NCI-H2029 treated with DMSO at 0.1 percent for 48 hours (cell line): ENCODE measurements at places on chromosomes 3 and 15.

- no peak for DNase-seq
Observed at GRCh38 chr15:72230197-72231065, 559 bp downstream of the PKM start.

- no peak for DNase-seq
Observed at GRCh38 chr3:70824078-70824477, 511.6 kb upstream of the MDFIC2 start.

GRCh38 chr3:51929420-51930003 is 12.2 kb downstream of the RRP9 start:
- no peak for DNase-seq

DNA sequence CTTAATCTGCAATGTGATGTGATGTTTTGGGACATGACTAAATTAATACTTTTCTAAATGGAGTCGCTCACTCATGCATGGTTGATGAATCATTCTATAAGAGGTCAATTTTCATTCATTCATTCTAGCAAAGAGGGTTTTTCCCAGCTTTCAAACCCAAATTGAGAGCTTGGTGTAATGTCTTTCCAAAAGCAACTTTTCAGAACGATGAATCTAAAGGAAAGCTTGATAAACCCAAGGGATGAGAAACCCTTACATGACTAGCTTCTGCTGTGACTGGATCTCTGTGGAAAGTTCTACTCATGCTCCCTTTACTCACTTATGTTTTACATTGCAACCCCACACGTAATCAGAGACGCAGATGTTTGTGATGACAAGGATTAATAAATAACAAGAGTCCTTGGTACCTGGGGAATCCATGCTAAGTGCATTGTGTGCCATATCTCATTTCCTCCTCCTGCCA is 47.7 kb downstream of the PDZRN3 start:
- no peak for DNase-seq

GRCh38 chr3:139715743-139716360 is 38.1 kb upstream of the NMNAT3 start:
- DNase-seq: no peak

DNA sequence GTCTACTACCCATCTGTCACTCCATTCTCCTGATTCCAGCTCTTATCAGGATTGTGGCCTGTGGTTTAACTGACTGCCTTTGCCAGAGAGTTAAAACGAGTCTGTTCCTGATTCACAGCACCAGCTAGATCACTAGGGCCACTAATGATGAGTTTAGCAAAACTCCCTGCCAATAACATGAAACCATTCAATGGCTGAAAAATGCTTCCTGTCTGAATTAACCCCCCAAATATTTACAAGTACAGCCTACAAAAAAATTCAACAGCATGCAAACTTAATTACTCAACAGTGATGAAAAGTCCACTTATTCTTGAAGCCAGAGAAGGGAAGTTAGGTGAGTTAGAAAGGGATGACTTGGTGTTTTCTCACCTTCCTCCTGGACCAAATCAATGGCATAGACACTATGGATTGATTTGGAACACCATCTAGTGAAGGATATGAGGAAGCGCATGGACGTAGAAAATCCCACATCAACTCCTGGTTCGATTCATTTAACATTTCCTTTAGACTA is 141.4 kb downstream of the TGFBR2 start:
- DNase-seq: no peak

DNA sequence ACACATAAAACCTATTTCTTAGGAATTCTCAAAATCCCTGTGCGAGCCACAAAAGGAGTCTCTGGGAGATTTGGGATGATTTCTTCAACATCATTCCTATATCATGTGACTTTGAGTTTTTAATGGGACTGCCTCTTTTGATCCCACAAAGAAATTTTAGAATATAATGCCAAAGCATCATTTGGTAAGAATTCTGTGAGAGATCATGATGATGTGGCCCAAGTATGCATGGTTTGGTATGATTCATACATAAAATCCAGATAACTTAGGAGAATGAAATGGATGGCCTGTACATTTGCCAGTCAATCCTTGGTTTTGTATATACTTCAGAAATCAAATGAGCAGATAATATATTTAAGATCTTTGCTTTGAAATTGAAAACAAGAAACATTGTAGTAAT is 61.3 kb downstream of the UBE2E2 start:
- DNase-seq: no peak

DNA sequence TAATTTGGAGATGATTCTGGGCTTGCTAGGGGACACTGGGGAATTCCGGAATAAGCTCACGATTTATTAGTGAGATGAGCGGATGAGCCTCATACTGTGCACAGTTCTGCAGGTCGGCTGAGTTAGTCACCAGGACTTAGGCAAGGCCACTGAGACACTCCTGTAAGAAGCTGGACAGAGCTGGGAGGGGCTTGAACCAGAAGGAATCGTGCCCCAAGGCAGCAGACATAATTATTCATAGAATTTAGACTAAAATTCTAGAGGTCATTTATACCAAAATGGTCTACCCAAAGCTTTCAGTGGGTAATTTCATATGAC is 121.4 kb downstream of the VGLL4 start:
- DNase-seq: no peak

GRCh38 chr3:88003115-88003755 is 55.6 kb downstream of the CGGBP1 start:
- DNase-seq: peak; percentile 48

DNA sequence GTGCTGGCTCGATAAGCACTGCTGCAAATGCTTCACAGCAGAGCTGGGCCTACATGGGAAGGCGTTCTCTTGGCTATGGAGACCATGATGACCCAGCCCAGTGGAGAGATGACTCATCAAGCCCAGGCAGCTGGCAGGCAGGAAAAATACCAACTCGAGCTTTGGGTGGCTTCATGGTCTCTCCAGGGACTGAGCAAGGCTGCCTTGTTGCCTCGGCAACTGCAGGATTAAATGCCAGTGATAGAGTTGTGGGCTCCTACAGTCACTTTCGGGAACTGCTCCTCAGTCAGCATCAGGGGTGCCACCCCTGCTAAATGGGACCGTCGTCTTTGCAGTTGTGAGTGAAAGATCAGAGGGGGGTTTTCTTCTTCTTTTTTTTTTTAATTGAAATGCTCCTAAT is 54.6 kb upstream of the MYZAP start:
- no peak for DNase-seq

DNA sequence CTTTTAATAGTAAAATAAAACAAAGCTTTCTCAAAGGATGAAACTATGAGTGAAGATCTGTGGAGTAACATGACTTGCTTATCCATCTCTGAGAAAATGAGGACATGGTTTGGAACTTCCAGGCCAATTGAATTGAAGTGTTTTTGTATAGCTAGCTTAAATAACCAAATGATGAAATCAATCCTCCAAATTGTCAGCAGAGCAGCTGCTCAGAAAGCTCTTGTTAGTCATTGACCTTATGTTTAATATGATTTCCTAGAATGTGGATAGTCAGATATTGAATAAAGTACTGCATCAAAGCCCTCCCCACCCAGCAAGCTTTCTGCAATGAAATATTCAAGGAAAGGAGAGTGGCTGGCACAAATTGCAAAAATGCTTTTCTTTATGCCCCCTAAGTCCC is 437.2 kb downstream of the MFSD1 start:
- DNase-seq: no peak

DNA sequence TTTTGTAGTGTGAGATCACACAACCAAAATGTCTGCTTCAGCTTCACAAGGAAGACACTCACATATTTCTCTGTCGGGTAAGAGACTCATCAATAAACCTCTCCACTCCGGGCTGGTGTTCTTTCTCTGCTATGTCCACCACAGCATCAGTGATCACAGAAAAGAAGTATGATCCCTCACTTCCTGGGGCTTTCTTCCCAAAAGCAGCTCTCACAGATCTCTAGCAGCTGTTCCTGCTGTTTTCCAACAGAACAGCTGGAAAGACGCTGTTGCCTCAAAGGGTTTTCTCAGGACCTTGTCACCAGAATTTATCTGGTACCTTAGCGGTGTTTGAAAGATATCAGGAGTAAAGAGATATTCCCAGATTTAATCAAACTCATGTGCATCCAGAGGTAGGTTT is 46.4 kb downstream of the GATM start:
- no peak for DNase-seq

DNA sequence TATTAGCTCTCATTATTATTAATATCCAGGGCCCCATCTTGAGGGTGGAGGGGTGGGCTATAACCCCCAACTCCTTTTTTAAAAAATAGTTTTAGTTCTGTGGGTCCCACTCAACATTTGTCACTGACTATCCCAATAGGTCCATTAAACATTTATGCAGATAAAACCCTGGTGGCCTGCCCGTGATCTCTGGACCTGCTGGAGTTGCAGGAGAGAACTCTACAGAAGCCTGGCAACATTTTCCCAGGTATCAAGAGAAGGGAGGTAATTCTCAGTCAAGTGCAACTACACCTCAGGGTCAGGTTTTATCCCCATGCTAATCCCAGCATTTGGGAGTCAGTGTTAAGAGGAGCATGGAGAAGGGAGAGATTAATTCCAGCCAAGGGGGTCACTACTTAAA is 264.4 kb upstream of the PROK2 start:
- DNase-seq: no peak

GRCh38 chr3:155790272-155790925 is 15.7 kb downstream of the C3orf33 start:
- no peak for DNase-seq

- no peak for DNase-seq
Observed at GRCh38 chr3:136251511-136251910, 1.4 kb downstream of the PCCB start.

GRCh38 chr3:65605876-65606432 is 432.8 kb downstream of the MAGI1 start:
- DNase-seq: no peak

GRCh38 chr3:51934139-51934850 is 7.4 kb downstream of the RRP9 start:
- no peak for DNase-seq

- no peak for DNase-seq
Observed at GRCh38 chr15:93018574-93018973, 70.4 kb downstream of the RGMA start.

DNA sequence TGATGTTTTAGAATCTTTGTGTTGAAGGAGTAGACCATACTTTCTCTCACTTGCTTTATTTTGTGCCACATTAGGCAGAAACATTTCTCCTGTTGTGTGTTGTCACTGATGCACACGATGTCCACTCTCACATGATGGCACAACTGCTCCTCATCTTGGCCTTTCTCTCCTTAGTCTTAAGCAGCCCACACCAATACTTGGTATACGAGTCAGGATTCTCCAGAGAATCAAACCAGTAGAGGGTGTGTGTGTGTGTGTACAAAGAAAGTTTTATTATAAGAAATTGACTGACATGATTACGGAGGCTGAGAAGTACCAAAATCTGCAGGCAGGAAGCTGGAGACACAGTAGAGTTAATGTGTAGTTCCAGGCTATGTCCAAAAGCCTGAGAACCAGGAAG is 187.1 kb downstream of the ALCAM start:
- DNase-seq: no peak

GRCh38 chr3:89300981-89301380 is 193.6 kb downstream of the EPHA3 start:
- DNase-seq: no peak

GRCh38 chr3:65811892-65812291 is 226.8 kb downstream of the MAGI1 start:
- DNase-seq: no peak

DNA sequence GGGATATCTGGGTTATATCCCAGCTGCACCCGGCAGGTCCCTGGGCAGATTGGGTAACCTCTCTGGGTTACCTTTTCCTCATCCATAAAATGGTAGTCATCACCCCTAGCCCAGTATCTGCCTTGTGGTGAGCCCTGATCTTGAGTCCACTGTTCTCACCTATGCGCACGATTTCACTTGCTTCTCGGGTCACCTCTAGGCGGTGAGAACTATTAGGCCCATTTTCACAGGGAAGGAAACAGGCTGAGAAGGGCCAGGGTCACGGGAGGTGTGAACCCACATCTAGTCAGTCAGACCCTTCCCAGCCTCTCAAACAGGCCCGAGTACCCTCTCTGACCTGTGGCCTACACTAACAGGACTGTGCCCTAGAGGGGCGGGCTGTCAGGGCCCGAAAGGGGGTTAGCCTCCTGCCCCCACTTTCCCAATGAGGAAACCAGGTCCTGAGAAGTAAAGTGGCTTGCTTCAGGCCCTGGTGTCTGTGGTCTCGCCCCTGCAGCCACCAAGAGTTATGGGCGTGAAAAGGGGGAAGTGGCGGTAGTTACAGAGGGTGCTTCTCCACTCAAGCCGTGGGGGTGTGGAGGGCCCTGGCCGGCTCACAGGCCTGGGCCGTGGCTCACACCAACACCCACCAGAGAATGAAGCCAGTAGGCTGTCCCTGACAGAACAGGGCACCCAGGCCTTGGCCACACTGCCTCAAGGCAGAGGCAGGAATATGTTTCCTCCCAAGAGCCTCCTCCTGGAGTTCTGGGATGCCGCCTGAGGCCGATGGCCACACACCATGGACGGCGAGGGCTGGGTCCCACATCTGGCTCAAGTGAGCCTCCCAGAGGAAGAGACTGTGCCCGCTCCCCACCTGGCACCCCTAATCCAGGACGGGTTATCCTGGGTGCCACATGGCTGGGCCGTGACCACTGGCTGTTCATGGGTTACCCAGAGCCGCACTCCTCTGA is 19.5 kb downstream of the PSTPIP1 start:
- DNase-seq: no peak

DNA sequence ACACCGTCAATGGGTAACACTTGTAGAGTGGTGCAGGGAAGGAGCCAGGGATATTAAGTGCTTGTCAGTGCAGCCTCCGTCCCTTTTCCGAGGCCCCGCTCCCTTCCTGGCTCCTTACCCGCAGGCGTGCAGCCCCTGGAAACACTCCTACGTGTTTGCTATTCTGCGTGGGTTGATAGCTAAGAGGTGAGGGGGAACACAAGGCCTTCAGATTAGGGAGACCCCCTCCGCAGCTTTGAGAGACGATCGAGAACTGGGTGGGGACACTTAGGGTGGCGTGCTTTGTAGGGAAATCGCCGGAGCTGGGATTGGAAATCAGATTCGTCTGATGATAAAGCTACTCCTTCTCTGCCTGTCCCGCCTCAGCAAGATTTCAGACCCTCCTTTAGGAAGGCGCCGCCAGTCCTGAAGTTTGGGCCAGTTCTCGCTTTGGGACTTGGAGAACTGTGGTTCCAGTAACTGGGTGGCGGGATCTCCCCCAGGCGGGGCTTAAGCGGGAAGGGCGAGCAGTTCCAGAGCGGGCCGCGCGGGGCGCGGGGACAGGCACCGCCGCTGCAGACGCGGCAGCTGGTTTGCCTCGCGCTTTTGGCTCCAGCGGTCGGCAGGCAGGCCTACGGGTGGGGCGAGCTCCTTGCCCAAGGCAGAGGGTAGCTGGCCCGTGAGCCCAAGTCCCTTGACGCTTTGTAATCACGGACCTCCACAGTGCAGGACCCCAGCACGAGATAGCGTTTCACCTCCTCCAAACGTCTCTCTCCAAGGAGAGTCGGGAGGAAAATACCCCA is 8.0 kb upstream of the FAM107A start:
- no peak for DNase-seq

GRCh38 chr3:113096188-113096892 is 105.6 kb downstream of the GTPBP8 start:
- DNase-seq: no peak

DNA sequence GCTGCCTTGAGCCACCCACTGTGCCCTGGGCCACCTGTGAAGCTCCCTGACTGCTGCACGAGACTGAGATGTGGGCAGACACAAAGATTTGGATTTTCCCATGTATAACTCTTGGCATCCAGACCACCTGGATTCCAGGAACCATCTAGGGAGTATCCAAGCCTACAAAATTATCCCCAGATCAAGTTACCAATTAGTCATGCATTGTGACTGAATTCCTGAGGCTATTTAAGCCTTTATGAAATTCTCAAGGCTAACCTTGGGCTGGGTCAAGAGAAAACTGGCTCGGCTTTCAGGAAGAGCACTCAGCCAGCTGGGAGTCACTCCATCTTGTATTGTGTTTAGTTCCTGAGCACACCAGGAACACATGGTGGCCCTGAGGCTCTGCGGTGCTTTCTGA is 13.3 kb upstream of the ATP13A5 start:
- DNase-seq: no peak
